ENCODE measurements at places on chromosomes 1 and 21.

- H3K36me3 ChIP-seq, result no peaks in the 10 kb centered on the region
- H3K4me1 ChIP-seq, result peaks cover 5% of the 10 kb centered on the region
- H3K27ac ChIP-seq, result no peak overlapping the region
- no peak overlapping the region for H3K4me3 ChIP-seq
- H3K27me3 ChIP-seq, result peaks cover 10% of the 10 kb centered on the region
Observed at GRCh38 chr21:35477622-35478021, 428.5 kb upstream of the RUNX1 start.

DNA sequence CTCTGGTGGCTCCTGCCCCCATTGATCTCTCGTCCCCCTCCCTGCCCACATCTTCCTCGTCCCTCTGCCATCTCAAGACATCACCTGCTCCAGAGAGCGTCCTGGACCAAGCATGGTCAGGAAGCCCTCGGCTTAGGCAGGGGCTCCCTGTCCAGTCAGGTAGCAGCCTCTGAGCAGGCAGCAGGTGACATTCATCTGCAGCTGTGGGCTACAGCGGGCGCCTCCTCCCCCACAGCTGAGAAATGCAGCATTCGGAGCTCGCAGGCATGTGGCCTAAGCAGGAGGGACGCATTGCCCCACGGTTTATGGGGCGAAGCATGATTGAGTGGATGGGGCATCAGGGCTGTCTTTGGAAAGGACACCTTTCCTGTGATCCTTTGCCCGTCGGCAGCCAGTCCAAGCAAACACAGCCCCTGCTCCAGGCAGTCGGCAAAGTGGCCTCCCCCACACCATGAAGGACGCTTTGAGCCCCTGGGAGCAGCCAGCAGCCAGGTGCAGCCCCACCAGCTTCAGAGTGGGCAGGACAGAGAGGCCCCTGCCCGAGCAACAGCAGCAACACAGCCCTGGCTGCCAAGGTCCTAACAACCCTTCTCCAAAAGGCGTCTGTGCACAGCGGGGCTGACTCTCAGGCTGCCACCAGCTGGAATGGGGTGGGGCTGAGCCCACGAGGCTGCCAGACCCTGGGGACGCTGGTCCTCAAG, 234.1 kb upstream of the VAMP3 start:
- no peaks in the 10 kb centered on the region for H3K36me3 ChIP-seq
- no peak overlapping the region for H3K4me3 ChIP-seq
- peaks cover 65% of the 10 kb centered on the region for H3K4me1 ChIP-seq
- DNase-seq, result no peak

- H3K4me1 ChIP-seq, result peaks cover 5% of the 10 kb centered on the region
- H3K27ac ChIP-seq, result no peak overlapping the region
- no peak for DNase-seq
Observed at GRCh38 chr1:5826601-5827000, 165.6 kb downstream of the NPHP4 start.

DNA sequence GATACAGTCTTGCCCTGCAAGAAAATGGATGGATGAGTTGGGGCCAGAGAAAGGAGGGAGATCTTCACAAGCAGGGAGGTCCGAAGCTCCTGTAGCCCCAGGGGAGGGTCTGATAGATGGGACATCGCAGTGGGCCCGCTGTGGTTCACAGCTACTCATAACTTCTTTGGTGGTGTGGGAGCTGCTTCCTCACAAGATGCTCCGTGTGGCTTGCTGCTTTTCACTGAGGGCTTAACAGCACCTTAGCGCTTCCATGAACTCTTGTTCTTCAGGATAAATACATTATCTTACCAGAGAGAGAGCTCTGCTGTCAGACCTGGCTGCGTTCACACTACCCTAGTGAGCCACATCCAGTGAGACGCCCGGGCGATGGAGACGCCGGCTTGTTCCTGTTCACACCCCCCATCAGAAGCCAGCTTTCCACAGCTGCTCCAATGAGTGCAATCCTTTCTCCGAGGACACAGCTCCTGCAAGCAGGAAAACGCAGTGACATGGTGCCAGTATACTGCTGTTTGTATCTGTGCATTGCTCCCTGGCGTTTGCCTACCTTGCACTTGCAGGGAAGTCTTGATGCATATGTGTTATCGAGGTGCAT, 599.8 kb downstream of the AJAP1 start:
- H3K27ac ChIP-seq, result no peak overlapping the region
- peaks cover 8% of the 10 kb centered on the region for H3K27me3 ChIP-seq
- no peaks in the 10 kb centered on the region for H3K4me1 ChIP-seq
- no peaks in the 10 kb centered on the region for H3K36me3 ChIP-seq
- no peak overlapping the region for H3K4me3 ChIP-seq

DNA sequence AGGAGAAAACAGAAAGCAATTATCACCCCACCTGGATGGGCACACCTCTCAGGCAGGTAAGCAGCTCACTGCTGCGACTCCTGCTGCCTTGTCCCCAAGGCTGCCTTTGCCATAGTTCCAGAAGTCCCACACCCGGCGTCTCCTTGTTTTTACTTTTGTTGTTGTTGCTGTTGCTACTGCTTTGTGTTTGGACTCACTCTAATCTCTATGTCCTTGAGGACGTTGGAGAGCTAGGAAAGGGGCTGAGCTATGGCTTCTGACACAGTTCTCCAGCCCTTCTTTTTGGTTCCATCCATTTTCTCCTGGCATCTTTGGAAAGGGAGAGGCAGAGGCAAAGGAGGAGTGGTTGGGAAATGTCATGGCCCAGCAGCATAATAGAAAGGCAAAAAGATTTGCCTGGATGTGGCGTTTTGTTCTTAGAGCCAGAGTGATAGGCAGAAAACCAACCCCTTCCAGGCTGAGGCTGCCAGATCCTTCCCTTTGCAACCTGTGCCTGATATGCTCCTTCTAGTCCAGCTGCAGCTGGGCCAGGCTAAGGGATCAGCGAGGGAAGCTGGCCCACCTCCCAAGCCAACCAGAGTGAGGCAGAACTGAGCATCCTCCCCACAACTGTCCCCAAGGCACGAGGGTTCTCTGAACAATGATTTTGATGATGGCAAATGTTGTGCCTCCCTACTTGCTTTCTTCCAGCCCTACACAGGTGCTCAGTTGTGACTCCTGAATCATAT, 270.7 kb downstream of the ASTN1 start:
- peaks cover 20% of the 10 kb centered on the region for H3K27me3 ChIP-seq
- no peak overlapping the region for H3K27ac ChIP-seq
- H3K4me3 ChIP-seq, result no peak overlapping the region
- peaks cover 13% of the 10 kb centered on the region for H3K4me1 ChIP-seq
- H3K36me3 ChIP-seq, result no peaks in the 10 kb centered on the region

GRCh38 chr1:3917761-3918160, 17.7 kb upstream of the C1orf174 start:
- no peaks in the 10 kb centered on the region for H3K4me1 ChIP-seq
- no peaks in the 10 kb centered on the region for H3K36me3 ChIP-seq
- DNase-seq, result no peak
- no peak overlapping the region for H3K4me3 ChIP-seq
- H3K27ac ChIP-seq, result no peak overlapping the region
- H3K27me3 ChIP-seq, result peaks cover 8% of the 10 kb centered on the region

GRCh38 chr1:81803431-81804110, 2.8 kb downstream of the ADGRL2 start:
- H3K27ac ChIP-seq, result peak overlapping the region; percentile 88
- no peaks in the 10 kb centered on the region for H3K27me3 ChIP-seq
- peaks cover 38% of the 10 kb centered on the region for H3K4me1 ChIP-seq
- no peak for DNase-seq

GRCh38 chr1:38455829-38456530, 403.6 kb downstream of the RRAGC start:
- H3K4me1 ChIP-seq, result peaks cover 14% of the 10 kb centered on the region
- H3K4me3 ChIP-seq, result no peak overlapping the region
- H3K27ac ChIP-seq, result no peak overlapping the region
- no peaks in the 10 kb centered on the region for H3K36me3 ChIP-seq
- no peak for DNase-seq
- H3K27me3 ChIP-seq, result peaks cover 31% of the 10 kb centered on the region

GRCh38 chr1:218674280-218674773, 329.2 kb downstream of the TGFB2 start:
- no peaks in the 10 kb centered on the region for H3K36me3 ChIP-seq
- H3K27me3 ChIP-seq, result peaks cover 4% of the 10 kb centered on the region
- peak overlapping the region; percentile 77 for H3K27ac ChIP-seq
- H3K4me1 ChIP-seq, result peaks cover 15% of the 10 kb centered on the region
- no peak for DNase-seq

- DNase-seq, result no peak
- H3K4me3 ChIP-seq, result no peak overlapping the region
- no peaks in the 10 kb centered on the region for H3K36me3 ChIP-seq
- H3K27ac ChIP-seq, result no peak overlapping the region
- no peaks in the 10 kb centered on the region for H3K4me1 ChIP-seq
Observed at GRCh38 chr1:244941121-244941520, 76.8 kb upstream of the HNRNPU start.

GRCh38 chr1:106960412-106960811, 96.1 kb upstream of the PRMT6 start:
- H3K4me1 ChIP-seq, result no peaks in the 10 kb centered on the region
- no peaks in the 10 kb centered on the region for H3K27me3 ChIP-seq
- H3K36me3 ChIP-seq, result no peaks in the 10 kb centered on the region

GRCh38 chr1:60427701-60428100, 354.1 kb upstream of the C1orf87 start:
- no peaks in the 10 kb centered on the region for H3K36me3 ChIP-seq
- no peak overlapping the region for H3K27ac ChIP-seq
- H3K4me1 ChIP-seq, result no peaks in the 10 kb centered on the region

GRCh38 chr1:228211531-228212414, 3.9 kb downstream of the OBSCN start:
- H3K27me3 ChIP-seq, result peaks cover 3% of the 10 kb centered on the region
- H3K4me1 ChIP-seq, result no peaks in the 10 kb centered on the region

DNA sequence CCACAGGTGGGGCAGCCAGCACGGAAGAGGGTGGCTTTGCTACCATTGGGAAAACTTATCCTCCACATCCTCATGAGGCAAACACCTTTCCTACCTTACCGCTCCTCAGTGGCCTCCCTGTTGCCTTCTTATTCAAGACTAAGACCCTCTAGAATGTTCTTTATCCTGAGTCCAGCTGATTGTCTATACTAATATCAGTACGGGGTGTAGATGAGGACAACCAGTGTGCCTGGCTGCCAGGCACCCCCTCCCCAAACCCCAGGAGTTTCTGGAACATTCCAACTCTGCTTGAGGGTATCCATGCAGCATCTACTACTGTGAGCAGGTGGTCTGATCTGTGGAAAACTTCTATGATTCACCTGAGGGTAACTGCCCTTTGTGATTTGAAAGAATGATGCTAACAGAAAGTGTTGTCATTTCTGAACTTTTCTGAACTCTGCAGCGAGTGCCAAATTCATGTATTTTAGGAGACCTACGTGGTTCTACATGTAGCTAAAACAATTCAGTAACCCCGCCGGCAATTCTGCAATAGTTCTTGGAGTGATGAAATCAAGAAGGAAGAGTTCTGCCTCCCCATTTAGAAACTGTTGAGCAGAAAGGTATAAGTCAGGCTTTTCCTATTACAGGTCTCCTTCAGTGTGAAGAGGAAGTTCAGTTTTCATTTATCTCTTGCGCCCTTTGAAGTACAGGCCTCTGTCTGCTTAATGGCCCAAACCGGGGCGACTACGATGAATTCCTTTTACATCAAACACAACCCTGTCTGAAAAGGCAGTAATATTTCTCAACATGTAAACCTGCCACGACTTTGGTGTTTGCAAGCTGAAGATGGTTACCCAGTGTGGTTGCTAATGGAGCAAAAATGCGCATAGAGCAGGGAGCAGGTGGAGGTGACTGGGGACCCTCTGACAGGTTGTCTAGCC, 80.4 kb downstream of the RUNX1 start:
- DNase-seq, result no peak
- H3K27ac ChIP-seq, result peak overlapping the region; percentile 96
- H3K4me3 ChIP-seq, result no peak overlapping the region
- H3K36me3 ChIP-seq, result no peaks in the 10 kb centered on the region
- H3K4me1 ChIP-seq, result peaks cover 6% of the 10 kb centered on the region
- peaks cover 8% of the 10 kb centered on the region for H3K27me3 ChIP-seq

GRCh38 chr1:85444381-85444780, 20.6 kb downstream of the DDAH1 start:
- no peak overlapping the region for H3K27ac ChIP-seq
- H3K4me3 ChIP-seq, result no peak overlapping the region
- H3K36me3 ChIP-seq, result peaks cover 4% of the 10 kb centered on the region
- H3K27me3 ChIP-seq, result no peaks in the 10 kb centered on the region
- DNase-seq, result no peak
- peaks cover 20% of the 10 kb centered on the region for H3K4me1 ChIP-seq

DNA sequence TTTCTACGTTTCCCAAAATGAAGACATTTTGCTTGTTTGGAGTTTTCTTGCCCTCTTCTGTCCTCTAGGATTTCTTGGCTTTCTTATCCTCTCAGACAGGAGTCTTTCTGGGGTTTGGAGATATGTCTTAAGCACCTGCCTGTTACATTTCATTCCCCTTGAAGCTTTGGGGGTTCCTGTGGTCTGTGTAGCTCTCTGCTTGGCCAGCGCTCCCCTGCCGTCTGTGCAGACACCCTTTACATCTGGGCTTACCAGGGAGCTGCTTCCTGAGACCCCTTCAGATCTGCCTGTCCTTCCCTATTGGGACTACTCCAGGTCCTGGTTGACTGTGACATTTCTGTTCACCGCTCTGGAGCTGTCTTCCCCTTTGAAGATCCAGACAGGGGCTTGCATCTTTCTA, 171.9 kb upstream of the CSF3R start:
- no peak for DNase-seq
- H3K36me3 ChIP-seq, result no peaks in the 10 kb centered on the region
- no peak overlapping the region for H3K27ac ChIP-seq
- H3K4me1 ChIP-seq, result peaks cover 5% of the 10 kb centered on the region

DNA sequence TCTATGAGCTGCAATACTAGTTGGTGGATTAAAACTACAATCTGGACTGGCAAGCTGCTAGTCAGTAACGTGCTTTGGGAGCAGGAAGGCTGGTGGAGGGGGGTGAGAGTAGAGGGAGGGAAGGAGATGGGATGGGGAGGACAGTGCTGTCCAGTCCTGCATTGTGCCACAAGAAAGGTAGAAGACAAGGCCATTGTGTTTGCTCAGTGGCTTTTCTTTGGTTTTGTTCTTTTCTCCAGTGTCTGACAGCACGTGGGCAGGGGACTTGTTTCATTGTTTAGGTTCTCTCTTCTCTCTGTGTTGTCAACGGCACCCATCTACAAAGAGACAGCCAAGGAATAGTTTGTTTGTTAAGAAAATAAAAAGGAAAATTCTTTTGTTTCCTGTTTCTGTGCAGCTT, 362.8 kb upstream of the PLXNA2 start:
- no peak for DNase-seq
- H3K27me3 ChIP-seq, result peaks cover 6% of the 10 kb centered on the region
- no peak overlapping the region for H3K4me3 ChIP-seq
- no peak overlapping the region for H3K27ac ChIP-seq
- no peaks in the 10 kb centered on the region for H3K36me3 ChIP-seq

All from type B pancreatic cell (in vitro differentiated cells).